ENCODE measurements at places on chromosomes 5 and 9. TPM values are rescaled to one million over a fixed set of nuclear protein-coding genes. Genes with fewer than 3 reads are reported as not detected.

GRCh38 chr5:14146725-14147124 lies 3.6 kb downstream of the TRIO start:
- peak overlapping the region; percentile 18 for H3K4me3 ChIP-seq
- DNase-seq: no peak
- H3K27me3 ChIP-seq: no peaks in the 10 kb centered on the region
- H3K36me3 ChIP-seq: no peaks in the 10 kb centered on the region
- H3K27ac ChIP-seq: no peak overlapping the region

GRCh38 chr9:34687276-34688030 lies 3.6 kb downstream of the CCL19 start:
- H3K27ac ChIP-seq: no peak overlapping the region
- H3K4me3 ChIP-seq: no peak overlapping the region
- DNase-seq: no peak
- no peaks in the 10 kb centered on the region for H3K36me3 ChIP-seq
- peaks cover 6% of the 10 kb centered on the region for H3K4me1 ChIP-seq

The CCNO gene
- 0.04 TPM for polyA plus RNA-seq

GRCh38 chr9:18122171-18122570 lies 351.8 kb upstream of the ADAMTSL1 start:
- no peak overlapping the region for H3K27ac ChIP-seq
- DNase-seq: no peak
- no peaks in the 10 kb centered on the region for H3K36me3 ChIP-seq

The SPINK5 gene
- 2.3 TPM for polyA plus RNA-seq

- peaks cover 7% of the 10 kb centered on the region for H3K4me1 ChIP-seq
- H3K4me3 ChIP-seq: no peak within 1 kb of the TSS
- peaks cover 32% of the 10 kb centered on the region for H3K27me3 ChIP-seq
- peak; percentile 88 for DNase-seq
Observed at GRCh38 chr9:137227054-137227852, at the start of gene RNF224. TSS of gene RNF224 (plus strand) at chr9:137227502. CDS start at chr9:137228336, 834 bp downstream.

The ZBTB26 gene
- 1.3 TPM for polyA plus RNA-seq

DNA sequence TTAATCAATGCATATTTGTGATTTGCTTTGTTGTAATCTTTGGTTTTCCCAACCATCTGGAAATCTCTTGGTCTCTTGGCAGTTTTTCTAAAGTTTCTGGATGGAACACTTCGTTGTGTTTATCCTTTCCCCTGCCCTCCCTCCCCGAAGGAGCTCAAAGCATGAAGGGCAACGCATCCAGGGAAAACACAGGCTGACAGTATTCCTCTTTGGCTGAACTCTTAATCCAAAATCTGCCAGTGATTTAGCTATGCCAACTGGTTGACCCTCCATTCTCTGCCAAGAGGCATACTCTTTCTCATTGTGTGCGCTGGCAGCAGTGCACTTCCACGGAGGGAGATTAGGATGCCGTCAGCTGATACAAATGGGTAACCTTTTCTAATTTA lies 20.5 kb downstream of the ZBTB34 start:
- H3K27ac ChIP-seq: no peak overlapping the region
- no peaks in the 10 kb centered on the region for H3K27me3 ChIP-seq
- peaks cover 60% of the 10 kb centered on the region for H3K36me3 ChIP-seq
- no peak for DNase-seq
- H3K4me1 ChIP-seq: no peaks in the 10 kb centered on the region
- H3K4me3 ChIP-seq: no peak overlapping the region

Data from heart left ventricle (tissue), 16 donors.